ENCODE measurements at places on chromosomes 7 and 10.

- no peak for DNase-seq
These were observed 286.6 kb upstream of the NRP1 start for GRCh38 chr10:33621101-33621500.

GRCh38 chr7:105444342-105444987 is 55.7 kb upstream of the SRPK2 start:
- DNase-seq: no peak

- no peak for DNase-seq
These were observed 43.8 kb upstream of the RPA3 start for GRCh38 chr7:7761974-7762779.

DNA sequence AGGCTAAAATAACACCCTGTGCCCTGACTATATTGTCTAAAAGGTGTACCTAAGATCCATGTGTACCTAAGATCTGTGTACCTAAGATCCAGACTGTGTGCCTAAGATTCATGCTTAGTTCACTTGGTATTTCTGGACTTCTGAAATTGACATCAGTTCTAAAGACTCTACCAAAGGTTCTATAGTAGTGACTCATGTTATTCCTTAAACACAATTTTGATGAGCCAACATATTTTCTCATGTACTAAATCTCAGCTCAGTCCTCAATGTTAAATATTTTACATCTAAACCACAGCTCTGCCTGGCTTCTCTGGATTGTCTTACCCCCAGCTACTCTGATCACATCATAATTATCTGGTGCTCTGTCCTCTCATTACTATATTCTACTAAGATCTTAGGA is 802.3 kb upstream of the SORCS1 start:
- no peak for DNase-seq

DNA sequence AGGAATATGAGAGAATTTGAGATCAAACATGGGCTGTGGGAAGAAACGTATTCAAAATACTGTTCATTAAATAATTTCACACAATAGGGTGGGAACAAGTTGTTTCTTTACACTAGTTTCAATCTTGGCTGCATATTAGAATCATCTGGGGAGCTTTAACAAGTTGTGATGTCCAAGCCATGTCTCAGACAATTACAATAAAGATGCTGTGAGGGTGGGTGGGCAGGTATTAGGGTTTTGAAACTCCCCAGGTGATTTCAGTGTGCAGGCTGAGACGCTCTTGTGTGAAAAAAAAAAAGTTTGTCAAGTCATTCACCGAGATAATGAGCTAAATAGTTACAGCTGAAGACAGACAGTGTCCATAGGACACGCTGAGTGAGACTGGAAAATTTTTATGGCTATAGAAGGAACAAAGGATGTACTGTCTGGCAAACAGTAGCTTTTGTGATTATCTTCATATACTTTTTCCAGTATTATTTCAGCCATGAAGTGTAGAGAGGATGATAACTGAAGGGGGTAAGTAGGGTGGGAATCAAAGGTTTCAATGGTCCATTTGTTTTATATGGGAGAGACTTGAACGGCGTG is 12.6 kb upstream of the LAMB4 start:
- DNase-seq: no peak

- no peak for DNase-seq
These were observed 87.1 kb downstream of the POLR1F start for GRCh38 chr7:19621740-19622139.

GRCh38 chr7:80647436-80647835 is 9.0 kb downstream of the CD36 start:
- DNase-seq: no peak

GRCh38 chr10:102673819-102674511 is 29.7 kb downstream of the TRIM8 start:
- DNase-seq: peak; percentile 56

DNA sequence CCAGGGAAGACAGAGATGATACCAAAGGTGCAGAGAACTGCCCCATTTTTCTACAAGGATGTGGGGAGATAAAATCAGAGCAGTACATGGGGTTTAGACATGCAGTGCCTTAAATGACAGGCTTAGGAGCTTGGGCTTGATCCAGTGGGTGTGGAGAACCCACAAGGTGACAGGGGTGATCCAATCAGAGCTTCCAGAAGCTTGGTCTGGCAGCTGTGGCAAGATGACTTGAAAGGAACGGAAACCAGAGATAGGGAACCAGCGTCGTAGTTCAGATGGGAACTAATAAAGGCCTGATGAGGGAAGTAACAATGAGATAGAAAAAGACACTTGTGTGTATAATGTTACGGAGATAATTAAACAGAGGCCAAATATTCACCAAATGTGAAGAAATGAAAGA is 80.7 kb downstream of the SLC37A3 start:
- no peak for DNase-seq

- DNase-seq: no peak
These were observed 29.3 kb downstream of the KLF6 start for GRCh38 chr10:3755440-3756359.

- DNase-seq: no peak
These were observed 3.2 kb upstream of the GIMAP4 start for GRCh38 chr7:150564006-150564405.

GRCh38 chr7:37705976-37706375 is 22.4 kb downstream of the GPR141 start:
- DNase-seq: no peak

- no peak for DNase-seq
These were observed 286.4 kb downstream of the AHR start for GRCh38 chr7:17584822-17585221.

- no peak for DNase-seq
These were observed 75.6 kb downstream of the CTBP2 start for GRCh38 chr10:125084614-125085257.

GRCh38 chr10:3871424-3871996 is 86.5 kb upstream of the KLF6 start:
- DNase-seq: no peak

GRCh38 chr10:35612385-35613106 is 7.4 kb downstream of the GJD4 start:
- DNase-seq: no peak

GRCh38 chr7:48841739-48842138 is 82.6 kb upstream of the CDC14C start:
- DNase-seq: no peak

- DNase-seq: no peak
These were observed 35.1 kb downstream of the MYOF start for GRCh38 chr10:93447019-93447418.

- DNase-seq: no peak
These were observed 119.8 kb upstream of the LYZL1 start for GRCh38 chr10:29169021-29169420.

DNA sequence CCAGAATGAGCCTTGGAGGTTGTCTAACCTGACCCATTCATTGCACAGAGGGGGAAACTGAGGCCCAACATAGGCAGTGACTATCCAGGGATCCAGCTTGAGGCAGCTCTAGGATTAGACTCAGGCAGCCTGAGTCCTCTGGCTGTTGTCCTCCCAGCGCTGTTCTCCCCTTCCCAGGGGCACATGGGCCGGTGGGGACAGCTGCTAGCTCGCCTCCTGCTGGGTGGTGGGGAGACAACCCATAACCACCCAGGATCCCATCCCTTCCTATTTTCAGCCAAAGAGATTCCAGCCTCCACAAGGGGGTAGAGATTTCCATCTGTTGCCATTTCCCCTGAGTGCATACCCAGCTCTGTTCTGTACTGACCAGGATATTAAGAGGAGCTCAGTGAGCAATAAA is 145.1 kb upstream of the GPR26 start:
- DNase-seq: no peak
